ENCODE measurements at places on chromosomes 3 and 15.

DNA sequence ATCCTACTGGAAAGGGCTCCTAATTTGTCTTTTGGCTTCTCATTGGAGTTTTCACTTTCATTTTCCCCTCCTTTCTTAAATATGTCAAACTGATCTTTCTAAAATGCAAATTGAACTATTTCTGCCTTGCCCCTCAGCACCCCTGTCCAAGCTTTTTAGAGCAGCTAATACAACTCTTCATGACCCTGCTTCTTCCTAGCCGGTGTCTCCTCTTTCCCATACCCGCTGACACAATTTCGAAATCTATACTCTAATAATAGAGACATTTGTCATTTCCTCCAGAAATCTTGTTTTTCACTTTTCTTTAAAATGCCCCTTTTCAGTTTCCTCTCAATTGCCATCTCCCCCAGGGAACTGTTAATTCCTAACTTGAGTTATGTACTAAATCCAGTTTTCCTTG is 2.9 kb upstream of the EPHA3 start:
- DNase-seq, result no peak

DNA sequence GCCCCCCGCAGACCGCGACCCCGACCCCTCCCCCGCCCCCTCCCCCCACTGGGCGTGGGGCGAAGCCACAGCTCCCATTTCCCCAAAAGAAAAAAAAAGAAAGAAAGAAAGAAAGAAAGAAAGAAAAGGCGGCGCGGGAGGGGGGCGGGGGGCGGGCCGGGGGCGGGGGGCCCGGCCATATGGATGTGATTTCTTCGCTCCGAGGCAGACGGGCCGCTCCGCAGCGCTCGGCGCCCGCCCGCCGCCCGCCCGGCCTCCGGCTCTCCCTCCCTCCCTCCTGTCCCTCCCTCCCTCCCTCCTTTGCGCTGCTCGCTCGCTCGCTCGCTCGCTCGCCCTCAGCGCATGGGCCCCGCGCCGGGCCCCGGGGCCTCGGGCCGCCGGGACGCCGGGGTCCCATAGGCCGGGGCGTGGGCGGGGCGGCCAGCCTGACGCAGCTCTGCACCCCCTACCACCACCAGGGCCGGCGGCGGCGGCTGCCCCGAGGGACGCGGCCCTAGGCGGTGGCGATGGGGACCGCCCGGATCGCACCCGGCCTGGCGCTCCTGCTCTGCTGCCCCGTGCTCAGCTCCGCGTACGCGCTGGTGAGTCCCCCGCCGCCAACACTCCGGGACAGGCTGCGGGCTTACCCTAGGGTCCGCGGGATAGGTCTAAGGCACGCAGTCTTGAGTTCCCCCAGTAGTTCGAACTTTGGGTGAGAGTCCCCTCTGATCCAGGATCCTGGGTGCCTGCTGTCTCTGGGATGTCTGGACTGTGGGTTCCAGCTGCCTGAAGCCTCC is 5.7 kb downstream of the PTH1R start:
- DNase-seq, result no peak

DNA sequence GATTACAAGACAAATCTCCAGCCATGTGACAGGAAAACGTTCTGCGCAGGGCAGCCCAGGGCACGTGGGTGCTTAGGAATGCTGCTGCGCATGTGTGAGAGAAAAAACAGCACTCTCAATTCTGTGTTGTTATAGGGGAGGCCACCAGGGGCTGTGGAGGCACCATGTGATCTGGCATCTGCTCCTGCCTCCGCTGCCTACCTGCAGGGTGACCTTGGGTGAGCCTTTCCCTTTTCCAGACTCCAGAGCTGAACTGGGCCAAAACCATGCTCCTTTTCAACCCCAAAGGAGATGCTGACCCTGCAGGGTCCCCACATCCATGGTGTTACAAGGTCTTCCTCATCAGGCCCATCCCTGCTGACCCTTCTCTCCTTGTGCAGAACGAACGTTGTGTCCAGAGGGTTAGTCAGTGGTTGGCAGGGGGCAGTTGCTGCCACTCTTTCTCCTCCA is 81.5 kb upstream of the RASGRF1 start:
- no peak for DNase-seq

DNA sequence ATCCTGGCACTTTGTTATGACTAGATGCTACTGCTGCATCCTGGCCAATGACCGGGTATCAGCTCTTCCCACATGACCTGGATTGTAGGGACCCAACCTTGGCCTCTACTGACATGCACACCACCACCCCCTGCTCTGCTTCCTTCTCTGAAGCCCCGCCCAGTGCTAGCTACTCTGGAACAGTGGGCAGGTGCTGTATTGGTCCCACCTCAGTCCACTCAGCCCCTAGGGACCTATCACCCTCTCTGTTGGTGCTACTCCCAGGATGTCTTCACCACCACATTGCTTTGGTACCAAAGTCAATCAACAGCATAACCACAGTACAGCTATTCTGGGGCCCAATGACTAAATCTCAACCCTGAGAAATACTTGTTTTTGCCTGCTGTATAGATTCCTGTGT is 170.2 kb upstream of the PRICKLE2 start:
- no peak for DNase-seq

DNA sequence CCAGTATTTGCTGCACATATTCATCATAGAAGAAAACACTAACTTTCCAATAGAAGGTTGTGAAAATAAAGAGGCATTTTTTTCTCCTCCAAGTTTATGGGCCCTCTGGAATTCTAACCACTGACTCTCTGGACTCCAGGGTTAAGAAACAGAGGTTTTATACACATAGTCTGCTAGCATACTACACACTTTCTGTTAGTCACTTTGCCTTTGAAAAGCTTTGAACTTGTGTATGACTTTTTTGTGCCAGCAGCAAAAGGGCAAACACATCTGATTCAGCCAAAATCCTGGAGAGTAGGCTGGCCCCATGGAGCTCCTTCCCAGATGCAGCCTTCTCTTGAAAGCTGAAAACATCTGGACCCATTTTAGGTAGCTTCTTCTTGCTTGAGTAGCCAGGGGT is 6.2 kb downstream of the ZIC4 start:
- no peak for DNase-seq

GRCh38 chr15:36133742-36134141 is 445.7 kb upstream of the CDIN1 start:
- no peak for DNase-seq

DNA sequence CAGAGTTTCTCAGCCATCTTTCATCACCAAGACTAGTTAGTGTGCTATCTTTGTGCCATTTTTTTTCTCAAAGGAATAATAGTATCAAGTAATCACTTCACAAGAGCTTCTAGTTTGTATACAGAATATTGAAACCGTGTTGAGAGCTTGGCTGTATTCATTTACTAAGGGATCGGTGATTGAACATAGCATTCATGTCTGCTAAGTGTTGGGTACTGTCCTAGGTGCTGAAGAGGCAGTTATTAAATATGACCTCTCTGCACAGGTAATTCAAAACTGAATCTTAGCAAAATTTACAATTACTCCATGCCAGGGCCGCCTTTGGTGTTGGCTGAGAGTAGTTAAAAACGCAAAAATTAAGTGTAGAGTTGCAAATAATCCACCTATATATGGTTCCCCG is 355.3 kb upstream of the RORA start:
- no peak for DNase-seq

- no peak for DNase-seq
Observed at GRCh38 chr3:71672807-71673206, 52.4 kb downstream of the EIF4E3 start.

GRCh38 chr15:69599271-69599670 is 146.7 kb downstream of the RPLP1 start:
- no peak for DNase-seq

- no peak for DNase-seq
Observed at GRCh38 chr3:71322154-71322553, 261.4 kb downstream of the FOXP1 start.

DNA sequence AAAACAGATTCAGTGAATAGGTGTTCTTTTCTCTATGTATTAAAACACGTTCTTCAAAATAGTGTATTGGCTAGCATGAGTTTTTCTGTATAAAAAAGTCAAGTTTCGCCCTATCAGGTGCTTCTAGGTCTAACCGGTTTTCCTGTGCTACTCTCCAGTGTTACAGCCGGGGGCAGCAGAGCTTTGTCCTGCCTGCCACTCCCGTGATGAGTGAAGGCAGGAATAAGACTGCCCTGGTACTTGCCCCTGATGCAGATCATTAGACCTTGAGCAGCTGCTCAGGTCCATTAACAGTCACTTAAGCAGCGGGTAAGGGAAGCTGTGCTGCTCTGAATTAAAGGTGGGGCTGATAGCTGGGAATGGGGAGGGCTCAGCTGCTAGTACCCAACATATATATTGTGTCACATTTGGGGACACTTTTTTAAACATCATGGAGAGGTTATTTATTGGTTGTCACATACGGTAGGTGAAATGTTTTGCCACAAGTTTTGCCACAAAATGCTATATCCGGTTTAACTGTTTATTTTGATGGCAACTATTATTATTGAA is 1.3 kb upstream of the UNC13C start:
- no peak for DNase-seq

GRCh38 chr3:167864552-167864874 is 129.0 kb downstream of the SERPINI1 start:
- DNase-seq, result no peak

GRCh38 chr3:108940568-108941263 is 13.0 kb downstream of the GUCA1C start:
- no peak for DNase-seq

Data from activated naive CD4-positive, alpha-beta T cell treated with anti-CD3 and anti-CD28 coated beads, Interleukin-2, amount 50 U/mL, for 16 hours (primary cell).